ENCODE measurements at places on chromosomes 11 and 22.

- no peak for DNase-seq
Measured at GRCh38 chr11:125999234-125999880, 53.5 kb downstream of the VSIG10L2 start.

- no peak for DNase-seq
Measured at GRCh38 chr11:115330684-115331482, 173.3 kb downstream of the CADM1 start.

DNA sequence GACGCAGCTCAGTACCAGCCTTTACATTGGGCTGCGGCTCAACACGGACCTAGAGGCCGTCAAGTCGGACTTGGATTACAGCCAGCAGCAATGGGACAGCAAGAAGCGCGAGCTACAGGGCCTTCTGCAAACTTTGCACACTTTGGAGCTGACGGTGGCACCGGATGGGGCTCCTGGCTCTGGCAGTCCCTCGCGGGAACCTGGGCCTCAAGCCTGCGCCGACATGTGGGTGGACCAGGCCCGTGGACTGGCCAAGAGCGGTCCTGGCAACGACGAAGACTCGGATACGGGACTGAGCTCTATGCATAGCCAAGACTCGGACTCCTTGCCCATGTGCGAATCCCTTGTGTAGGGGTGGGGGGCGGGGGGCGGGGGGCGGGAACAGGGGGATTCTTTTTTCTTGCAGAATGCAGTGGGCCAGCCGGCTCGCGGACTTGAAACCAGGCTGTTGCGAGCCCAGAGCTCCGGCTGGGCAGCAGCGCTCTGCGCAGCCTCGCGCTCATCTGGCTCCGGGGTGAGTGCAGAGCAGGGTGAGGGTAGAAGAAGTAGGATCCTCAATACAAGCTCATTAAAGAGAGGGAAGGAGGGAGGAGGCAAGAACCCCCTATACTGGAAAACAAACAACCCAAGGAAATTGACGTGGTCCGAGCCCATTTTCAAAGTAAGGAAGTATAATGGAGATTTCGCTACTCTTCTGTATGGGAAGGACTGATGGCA, 1.8 kb downstream of the RASSF10 start:
- DNase-seq, result no peak

- no peak for DNase-seq
Measured at GRCh38 chr11:122202951-122203456, 87.0 kb upstream of the BLID start.

- no peak for DNase-seq
Measured at GRCh38 chr22:17483688-17484372, 79.5 kb upstream of the SLC25A18 start.
